ENCODE measurements at places on chromosomes 2 and 18. TPM values are rescaled to one million over a fixed set of nuclear protein-coding genes. Genes with fewer than 3 reads are reported as not detected.

The TEX44 gene
- total RNA-seq: not detected

- no peaks in the 10 kb centered on the region for H3K36me3 ChIP-seq
- no peaks in the 10 kb centered on the region for H3K27me3 ChIP-seq
- DNase-seq: no peak
- peak overlapping the region; percentile 86 for H3K27ac ChIP-seq
Measured at GRCh38 chr2:159090514-159091201, 122.2 kb downstream of the TANC1 start.

GRCh38 chr2:160339726-160340125 is 139.7 kb upstream of the ITGB6 start:
- H3K4me1 ChIP-seq: no peaks in the 10 kb centered on the region
- H3K36me3 ChIP-seq: no peaks in the 10 kb centered on the region
- H3K4me3 ChIP-seq: no peak overlapping the region
- H3K27me3 ChIP-seq: no peaks in the 10 kb centered on the region
- no peak overlapping the region for H3K27ac ChIP-seq

DNA sequence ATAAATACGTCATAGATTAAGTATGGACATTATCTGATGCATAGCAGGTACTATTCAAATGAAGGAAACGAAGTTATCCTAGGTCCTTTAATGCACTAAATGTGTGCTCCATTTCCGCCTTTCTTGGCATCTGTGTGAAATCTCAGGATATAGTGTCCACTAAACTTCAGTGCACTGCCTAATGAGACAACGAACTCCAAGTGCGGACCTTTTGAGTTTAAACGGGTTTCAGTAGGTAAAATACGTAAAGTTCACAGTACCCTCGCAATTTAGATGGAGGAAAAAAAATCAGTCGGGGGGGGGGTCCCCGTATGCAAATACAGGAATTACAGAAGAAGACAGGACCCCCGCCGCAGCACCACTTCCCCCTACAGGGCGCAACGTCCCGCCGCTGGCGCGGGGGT is 729 bp upstream of the REL start:
- no peaks in the 10 kb centered on the region for H3K36me3 ChIP-seq
- DNase-seq: no peak
- peaks cover 21% of the 10 kb centered on the region for H3K4me1 ChIP-seq
- H3K4me3 ChIP-seq: peak overlapping the region; percentile 87

- no peak overlapping the region for H3K27ac ChIP-seq
- DNase-seq: no peak
- no peak overlapping the region for H3K4me3 ChIP-seq
- H3K4me1 ChIP-seq: no peaks in the 10 kb centered on the region
Measured at GRCh38 chr2:7102826-7103225, 185.6 kb downstream of the RNF144A start.

DNA sequence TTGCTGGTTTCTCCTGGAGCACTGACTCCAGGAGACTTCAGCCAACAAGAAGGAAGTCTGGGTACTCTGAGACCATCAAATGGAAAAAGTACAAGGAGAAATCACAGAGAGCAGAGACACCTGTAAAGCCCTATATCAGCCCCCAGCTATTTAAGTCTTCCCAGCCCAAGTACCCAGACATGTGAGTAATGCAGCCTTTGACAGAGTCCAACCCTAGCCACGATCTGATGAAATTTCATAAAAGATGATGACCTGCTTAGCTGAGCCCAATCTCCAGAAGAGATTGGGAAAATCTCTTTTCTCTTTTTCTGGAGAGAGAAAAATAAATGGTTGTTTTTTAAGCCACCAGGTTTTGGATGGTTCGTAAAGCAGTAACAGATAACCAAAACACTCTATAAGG is 196.6 kb downstream of the NBAS start:
- H3K4me1 ChIP-seq: no peaks in the 10 kb centered on the region
- H3K36me3 ChIP-seq: no peaks in the 10 kb centered on the region
- no peaks in the 10 kb centered on the region for H3K27me3 ChIP-seq
- DNase-seq: no peak

The SLC40A1 gene
- total RNA-seq: 0.74 TPM

The EGR4 gene
- 0.08 TPM for total RNA-seq

DNA sequence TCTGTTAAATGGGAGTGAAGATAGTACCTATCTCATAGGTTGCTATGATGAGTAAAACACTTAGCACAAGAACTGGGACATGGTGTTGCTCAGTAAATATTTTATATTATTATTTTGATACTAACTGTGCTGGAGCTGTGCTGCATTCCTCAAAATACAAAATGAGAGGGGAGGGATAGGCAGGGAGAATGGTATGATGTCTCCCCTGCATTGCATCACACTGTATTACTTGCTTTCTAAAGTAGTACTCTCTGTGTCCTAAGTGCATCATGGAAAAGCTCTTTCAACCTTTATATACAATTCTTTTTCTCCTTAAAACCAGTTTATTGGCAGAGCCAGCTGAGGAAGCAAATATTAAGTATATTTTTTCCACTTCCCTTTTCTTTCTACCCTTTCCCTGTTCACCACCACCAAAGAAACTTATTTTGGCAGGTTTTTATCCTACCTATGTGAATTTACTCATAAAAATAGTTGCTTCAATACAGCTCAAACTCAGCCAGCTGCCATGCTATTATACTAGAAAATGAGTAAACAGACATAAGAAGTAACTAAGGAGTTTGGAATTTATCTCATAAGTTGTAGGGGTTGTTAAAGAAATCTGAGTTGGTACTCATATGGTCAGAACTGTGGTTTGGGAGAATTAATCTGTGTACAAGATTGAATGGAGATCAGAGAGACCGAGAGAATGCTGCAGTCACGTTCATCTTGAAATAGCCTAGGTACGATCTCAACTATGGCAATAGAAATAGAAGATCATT is 60.3 kb downstream of the EHBP1 start:
- H3K36me3 ChIP-seq: no peaks in the 10 kb centered on the region
- no peak overlapping the region for H3K4me3 ChIP-seq
- no peaks in the 10 kb centered on the region for H3K27me3 ChIP-seq
- peaks cover 1% of the 10 kb centered on the region for H3K4me1 ChIP-seq
- DNase-seq: no peak
- H3K27ac ChIP-seq: no peak overlapping the region

The POTEF gene
- 7.2 TPM for total RNA-seq

DNA sequence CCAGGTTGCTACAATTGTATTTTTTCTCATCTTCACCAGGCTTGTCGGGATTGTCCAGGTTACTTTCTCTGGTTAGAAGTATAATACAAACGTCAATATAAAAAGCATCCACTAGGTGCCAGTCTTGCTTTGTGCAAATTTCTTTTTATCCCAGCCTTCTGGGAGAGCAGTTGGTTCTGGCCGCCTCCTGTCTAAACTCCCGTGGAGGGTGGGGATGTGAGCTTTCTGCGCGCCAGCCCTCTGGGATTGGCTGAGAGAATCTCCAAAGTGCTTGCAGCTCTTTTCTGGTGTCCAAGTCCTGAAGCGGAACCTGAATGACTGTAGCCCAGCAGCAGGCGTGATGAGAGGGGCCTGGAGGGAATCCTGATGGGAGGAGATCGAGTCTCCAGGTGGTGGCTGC is 22.4 kb upstream of the TOGARAM2 start:
- H3K36me3 ChIP-seq: no peaks in the 10 kb centered on the region
- peaks cover 12% of the 10 kb centered on the region for H3K4me1 ChIP-seq
- H3K27ac ChIP-seq: no peak overlapping the region
- DNase-seq: peak; percentile 59
- H3K27me3 ChIP-seq: no peaks in the 10 kb centered on the region

DNA sequence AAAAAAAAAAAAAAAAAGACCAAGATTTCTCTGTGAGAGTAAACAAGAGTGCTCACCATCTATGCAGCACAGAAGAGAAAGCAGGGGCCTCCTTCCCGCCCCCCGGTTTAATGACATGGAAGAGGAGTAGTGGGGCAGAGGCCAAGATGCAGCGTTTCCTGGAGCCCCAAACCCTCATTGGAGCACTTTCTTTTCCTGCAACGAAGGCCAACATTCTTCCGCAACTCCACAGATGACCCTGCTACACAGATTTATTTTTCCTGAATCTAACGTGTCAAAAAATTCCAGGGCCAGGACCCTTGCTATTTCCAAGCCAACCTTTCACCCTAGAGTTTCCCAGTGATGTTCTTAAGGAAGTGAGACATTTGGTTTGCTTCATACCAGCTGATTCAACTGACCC is 189.6 kb downstream of the MIB1 start:
- no peaks in the 10 kb centered on the region for H3K27me3 ChIP-seq
- H3K4me1 ChIP-seq: no peaks in the 10 kb centered on the region
- H3K36me3 ChIP-seq: no peaks in the 10 kb centered on the region
- no peak for DNase-seq

DNA sequence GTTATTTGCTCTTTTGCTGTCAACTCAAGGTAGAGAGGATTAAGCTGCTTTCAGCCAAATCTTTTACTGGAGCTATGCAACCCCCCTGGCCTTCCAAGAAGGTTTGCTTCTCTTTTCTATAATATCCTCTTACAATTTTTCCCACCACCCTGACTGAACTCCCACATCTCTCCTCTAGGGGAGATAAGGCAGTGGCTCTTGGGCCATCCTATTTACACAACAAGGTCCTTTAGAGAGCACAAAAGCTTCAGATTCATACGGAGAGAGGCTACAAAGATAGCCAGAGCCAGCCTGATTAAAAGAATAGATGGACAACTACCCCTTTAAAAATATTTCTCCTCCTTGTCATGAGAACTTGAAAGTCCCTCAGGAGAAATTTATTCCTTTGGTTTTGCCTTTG is 95.7 kb downstream of the TPGS2 start:
- no peaks in the 10 kb centered on the region for H3K27me3 ChIP-seq
- H3K36me3 ChIP-seq: no peaks in the 10 kb centered on the region
- no peak for DNase-seq
- no peaks in the 10 kb centered on the region for H3K4me1 ChIP-seq
- H3K4me3 ChIP-seq: no peak overlapping the region

The OR6B2 gene
- total RNA-seq: not detected

DNA sequence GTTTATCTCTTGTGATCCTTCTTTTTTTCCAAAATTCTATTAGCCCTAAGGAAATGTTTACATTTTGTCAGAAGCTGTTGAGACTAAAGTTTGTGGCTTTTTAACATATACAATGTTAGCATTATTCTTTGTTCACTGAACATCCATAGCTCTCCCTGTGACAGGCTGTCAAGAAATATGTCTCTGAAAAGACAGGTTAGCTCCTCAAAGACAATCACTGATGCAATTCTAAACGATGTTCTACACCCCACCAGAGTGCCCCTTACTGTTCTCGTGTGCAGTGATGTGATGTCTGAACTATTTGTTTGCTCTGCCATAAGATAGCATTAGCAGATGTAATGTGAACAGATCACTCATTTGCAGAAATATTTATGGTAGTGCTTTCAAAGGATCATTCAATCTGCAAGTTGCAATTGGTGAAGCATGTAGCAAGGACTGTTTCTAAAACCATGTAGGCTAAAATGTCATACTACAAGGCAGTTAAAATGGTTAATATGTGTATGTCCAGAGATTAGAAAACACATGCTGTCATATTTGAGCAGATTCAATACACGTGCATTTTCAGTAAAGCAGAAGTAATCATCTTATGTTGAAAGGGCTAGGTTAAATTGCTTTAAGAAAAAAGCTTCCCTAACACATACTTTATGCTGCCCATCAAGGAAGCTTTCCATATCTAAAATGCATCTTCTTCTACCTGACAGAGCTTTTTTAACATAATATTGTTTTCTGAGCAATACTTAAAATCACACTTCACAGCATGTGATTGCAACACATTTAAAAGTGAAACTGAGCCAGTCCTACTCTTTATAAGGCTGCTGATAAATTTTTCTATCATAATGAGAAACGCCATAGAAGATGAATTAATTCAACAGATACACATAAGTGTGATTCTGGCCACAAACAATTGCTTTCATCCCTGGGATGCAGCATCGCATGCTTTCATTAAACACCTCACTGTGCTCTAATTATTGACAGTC is 285.7 kb upstream of the UBE2E3 start:
- no peak for DNase-seq
- H3K4me3 ChIP-seq: no peak overlapping the region
- no peak overlapping the region for H3K27ac ChIP-seq
- H3K4me1 ChIP-seq: no peaks in the 10 kb centered on the region

DNA sequence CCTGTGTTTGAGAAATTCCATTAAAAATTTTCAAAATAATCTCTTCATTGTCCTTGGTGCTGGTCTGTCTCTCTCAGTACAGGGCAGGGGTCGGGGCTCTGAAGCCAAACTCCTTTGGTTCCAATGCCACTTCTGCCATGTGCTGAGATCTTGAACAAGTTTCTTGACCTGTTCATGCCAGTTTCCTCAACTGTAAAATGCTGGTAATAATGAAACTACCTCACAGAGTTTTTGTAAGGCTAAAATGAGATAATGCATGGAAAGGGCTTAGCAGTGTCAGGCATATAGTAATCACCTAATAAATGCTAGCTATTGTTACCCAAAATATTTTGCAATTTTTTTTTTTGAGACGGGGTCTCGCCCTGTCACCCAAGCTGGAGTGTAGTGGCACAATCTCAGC is 16.9 kb upstream of the MREG start:
- no peak overlapping the region for H3K4me3 ChIP-seq
- no peaks in the 10 kb centered on the region for H3K4me1 ChIP-seq
- H3K27ac ChIP-seq: no peak overlapping the region
- no peak for DNase-seq
- no peaks in the 10 kb centered on the region for H3K27me3 ChIP-seq

DNA sequence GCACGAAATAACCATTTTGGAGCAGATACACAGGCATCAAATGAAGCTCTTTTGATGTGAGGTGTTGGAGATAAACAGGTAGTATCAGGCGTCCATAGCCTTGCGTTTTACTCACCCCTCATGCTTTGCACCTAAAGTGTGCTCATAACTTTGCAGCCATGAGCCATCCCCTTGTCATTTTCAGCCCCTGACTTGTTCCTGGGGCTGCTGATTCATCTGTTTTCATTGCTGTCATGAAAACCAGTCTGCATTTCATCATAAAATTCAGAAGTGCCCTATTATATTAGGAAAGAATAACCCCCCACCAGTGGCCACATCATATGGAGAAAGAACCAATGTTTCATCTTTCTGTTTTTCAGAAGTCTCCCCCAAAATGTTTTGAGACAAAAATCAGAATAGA is 329.7 kb upstream of the NRP2 start:
- no peak overlapping the region for H3K4me3 ChIP-seq
- H3K27me3 ChIP-seq: no peaks in the 10 kb centered on the region
- DNase-seq: no peak

The DNER gene
- total RNA-seq: 0.31 TPM

- H3K36me3 ChIP-seq: no peaks in the 10 kb centered on the region
- H3K27me3 ChIP-seq: no peaks in the 10 kb centered on the region
- no peak for DNase-seq
- no peak overlapping the region for H3K27ac ChIP-seq
- H3K4me1 ChIP-seq: no peaks in the 10 kb centered on the region
Measured at GRCh38 chr2:939936-940601, 10.6 kb upstream of the SNTG2 start.

GRCh38 chr2:134572314-134573084 is 146.3 kb downstream of the TMEM163 start:
- no peaks in the 10 kb centered on the region for H3K36me3 ChIP-seq
- H3K4me3 ChIP-seq: no peak overlapping the region
- peaks cover 5% of the 10 kb centered on the region for H3K27me3 ChIP-seq
- no peaks in the 10 kb centered on the region for H3K4me1 ChIP-seq

- H3K27me3 ChIP-seq: no peaks in the 10 kb centered on the region
- H3K4me1 ChIP-seq: no peaks in the 10 kb centered on the region
- DNase-seq: no peak
Measured at GRCh38 chr18:55326134-55326533, 261.9 kb downstream of the TCF4 start.

GRCh38 chr2:141439524-141439923 is 691.3 kb downstream of the LRP1B start:
- H3K27ac ChIP-seq: no peak overlapping the region
- no peaks in the 10 kb centered on the region for H3K36me3 ChIP-seq
- H3K4me3 ChIP-seq: no peak overlapping the region
- no peak for DNase-seq
- no peaks in the 10 kb centered on the region for H3K4me1 ChIP-seq

The DSG2 gene
- total RNA-seq: 12.1 TPM

All from Panc1 (cell line).